ENCODE measurements at places on chromosomes 3 and 15. TPM values are rescaled to one million over a fixed set of nuclear protein-coding genes. Genes with fewer than 3 reads are reported as not detected.

DNA sequence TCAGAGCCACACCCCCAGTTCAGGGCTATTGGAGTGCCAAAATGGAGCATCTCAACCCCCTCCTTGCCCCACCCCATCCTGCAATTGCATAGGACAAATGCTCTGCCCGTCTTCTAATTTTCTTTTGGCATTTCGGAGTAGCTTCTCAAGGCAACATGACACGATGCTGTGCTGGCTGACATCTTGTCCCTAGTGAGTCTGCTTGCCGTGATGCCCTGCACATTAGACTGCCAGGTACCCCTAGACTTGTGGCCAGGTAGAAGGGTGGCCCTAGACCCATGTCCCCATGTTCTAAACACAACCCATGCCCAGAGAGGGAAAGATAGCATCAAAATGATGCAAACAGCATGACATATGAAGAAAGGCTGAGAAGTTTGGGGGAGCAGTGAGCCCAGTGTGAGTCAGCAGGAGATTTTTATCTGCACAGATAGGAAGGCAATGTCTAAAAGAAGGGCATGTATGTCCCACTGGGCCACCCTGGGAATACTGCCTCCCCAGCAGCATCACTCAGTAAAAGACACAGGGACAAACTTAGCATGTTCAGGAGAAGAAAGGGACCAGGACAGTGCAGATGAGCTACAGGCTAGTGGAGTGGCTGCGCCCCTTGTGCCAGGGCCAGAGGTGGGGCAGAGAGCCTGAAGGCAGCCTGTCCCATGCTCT lies 36.8 kb downstream of the CA12 start:
- DNase-seq = no peak

- no peak for DNase-seq
These were observed 16.2 kb upstream of the ABHD5 start for GRCh38 chr3:43674345-43675085.

GPR87 gene
- 1.0 TPM for total RNA-seq

- DNase-seq = no peak
These were observed 365.3 kb upstream of the KCNMB2 start for GRCh38 chr3:178170698-178171535.

- DNase-seq = no peak
These were observed at the start of gene PTX3 for GRCh38 chr3:157436583-157437291. Gene PTX3 (plus strand): TSS chr3:157436850. CDS start chr3:157436934, 84 bp downstream.

GRCh38 chr3:72174040-72174439 lies 389.1 kb upstream of the PROK2 start:
- DNase-seq = no peak

RETNLB gene
- total RNA-seq = not detected

ACAP2 gene
- total RNA-seq = 40.0 TPM

KIF23 gene
- 36.0 TPM for total RNA-seq

ATP13A5 gene
- not detected for total RNA-seq

DNA sequence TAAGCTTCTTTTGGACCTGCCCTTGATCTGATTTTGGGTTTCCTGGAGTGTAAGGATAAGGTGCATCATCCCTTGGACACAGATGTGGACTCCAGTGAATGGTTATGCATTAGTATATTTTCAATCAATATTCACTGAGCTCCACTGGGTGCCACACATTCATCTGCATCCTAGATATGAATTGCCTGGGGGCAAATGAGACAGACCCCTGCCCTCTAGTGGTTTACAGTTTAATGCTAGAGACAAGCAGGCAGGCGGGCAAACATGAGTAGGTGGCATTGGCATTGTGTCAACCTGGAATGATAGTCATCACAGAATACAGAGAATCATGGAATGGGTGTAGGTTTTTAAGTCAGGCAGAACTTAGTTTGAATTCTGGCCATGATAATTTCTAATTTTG lies 252.5 kb upstream of the SOX14 start:
- DNase-seq = no peak

- DNase-seq = no peak
These were observed 16.3 kb downstream of the SLC9A9 start for GRCh38 chr3:143831994-143832393.

DNA sequence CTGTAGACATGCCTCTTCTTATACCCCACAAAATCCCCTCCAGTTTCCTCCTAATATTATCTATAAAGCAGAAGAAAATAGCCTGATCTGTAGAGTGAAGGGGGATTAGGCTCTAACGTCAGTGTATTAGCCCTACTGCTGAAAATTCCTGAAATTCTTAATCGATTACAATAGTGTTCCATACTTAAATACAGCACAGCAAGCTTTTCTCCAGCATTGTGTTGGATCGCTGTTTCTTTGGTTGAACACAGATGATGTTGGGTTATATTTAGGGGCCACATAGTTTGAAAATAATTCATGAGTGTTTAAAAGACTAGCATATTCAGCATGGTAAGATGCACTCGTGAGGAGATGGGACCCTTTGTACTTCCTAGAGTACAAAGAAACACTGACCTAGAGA lies 52.5 kb downstream of the PIAS1 start:
- DNase-seq = no peak

DNA sequence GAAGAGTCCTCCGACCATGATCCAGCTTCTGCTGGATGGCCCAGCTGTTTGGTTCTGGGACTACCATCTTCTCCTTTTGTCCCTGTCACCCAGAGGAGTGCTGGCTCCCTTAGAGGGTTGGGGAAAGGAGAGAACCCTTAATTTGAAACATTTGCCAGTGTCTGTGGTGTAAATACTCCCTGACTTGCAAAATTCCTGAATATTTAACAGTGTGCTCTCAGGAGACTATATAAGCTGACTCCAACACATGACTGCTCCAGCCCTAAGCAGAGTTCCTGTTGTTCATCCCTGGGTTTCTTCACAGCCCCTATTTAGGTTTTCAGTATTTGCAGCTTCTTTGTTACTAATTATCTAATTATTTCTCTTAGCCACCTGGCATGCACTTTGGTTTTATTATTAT lies 133.1 kb downstream of the CPNE4 start:
- no peak for DNase-seq

GRCh38 chr15:69328739-69329138 lies 30.0 kb downstream of the PAQR5 start:
- no peak for DNase-seq

GRCh38 chr15:31977812-31978661 lies 52.3 kb upstream of the CHRNA7 start:
- DNase-seq = peak; percentile 82

DNA sequence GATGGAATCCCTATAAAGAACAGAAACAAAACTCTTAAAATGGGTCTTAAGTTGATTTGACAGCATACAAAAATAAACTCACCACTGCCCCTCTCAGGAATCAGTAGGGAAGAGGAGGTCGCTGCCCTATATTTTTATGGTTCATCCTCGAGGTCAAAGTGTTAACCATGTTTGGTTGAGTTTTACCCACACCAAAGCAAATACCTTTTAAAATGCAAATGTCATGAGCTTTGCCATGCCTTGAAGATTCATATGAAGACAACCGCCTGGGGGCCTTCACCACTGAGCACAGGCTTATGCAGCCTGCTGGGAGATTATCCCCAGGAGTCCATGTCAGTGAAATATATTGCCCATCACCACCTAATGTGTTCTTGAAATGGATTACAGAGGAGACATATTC lies 66.1 kb downstream of the GLB1 start:
- DNase-seq = peak; percentile 82
